ENCODE measurements at places on chromosomes 11 and 22.

DNA sequence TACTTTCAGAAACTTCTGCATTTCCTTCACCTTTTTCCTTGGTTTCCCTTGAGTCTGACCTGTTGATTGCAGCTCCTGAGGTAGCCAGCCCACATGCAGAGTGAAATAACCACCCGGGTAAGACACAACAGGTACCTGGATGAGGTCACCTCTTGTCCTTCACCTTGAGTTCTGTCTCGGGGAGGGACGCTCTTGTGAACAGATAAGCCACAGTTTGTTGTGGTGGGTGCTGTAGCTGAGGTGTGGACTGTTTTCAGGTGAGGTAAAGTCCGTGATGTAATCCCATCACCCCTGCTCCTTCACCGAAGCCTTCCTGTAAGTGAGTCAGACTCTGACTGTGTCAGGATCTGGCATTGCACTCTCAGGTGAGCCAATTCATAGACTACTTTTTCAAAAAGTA, 183.1 kb downstream of the NAV2 start:
- H3K4me1 ChIP-seq = no peaks in the 10 kb centered on the region
- H3K4me3 ChIP-seq = no peak overlapping the region
- no peak overlapping the region for H3K27ac ChIP-seq
- no peak for DNase-seq
- H3K27me3 ChIP-seq = peaks cover 5% of the 10 kb centered on the region
- no peaks in the 10 kb centered on the region for H3K36me3 ChIP-seq

- no peak overlapping the region for H3K4me3 ChIP-seq
- no peak for DNase-seq
- H3K27me3 ChIP-seq = peaks cover 7% of the 10 kb centered on the region
- H3K4me1 ChIP-seq = no peaks in the 10 kb centered on the region
- no peaks in the 10 kb centered on the region for H3K36me3 ChIP-seq
These were observed 45.5 kb upstream of the ME3 start for GRCh38 chr11:86717817-86718501.

- DNase-seq = no peak
- H3K27ac ChIP-seq = no peak overlapping the region
- H3K36me3 ChIP-seq = no peaks in the 10 kb centered on the region
- H3K4me1 ChIP-seq = no peaks in the 10 kb centered on the region
- no peak overlapping the region for H3K4me3 ChIP-seq
These were observed 581.7 kb upstream of the ARHGAP42 start for GRCh38 chr11:100105255-100105981.

- no peaks in the 10 kb centered on the region for H3K36me3 ChIP-seq
- H3K27me3 ChIP-seq = peaks cover 25% of the 10 kb centered on the region
- H3K4me1 ChIP-seq = no peaks in the 10 kb centered on the region
- H3K27ac ChIP-seq = no peak overlapping the region
These were observed 6.9 kb upstream of the PRAME start for GRCh38 chr22:22565981-22566380.

GRCh38 chr11:122816761-122817520, 21.4 kb upstream of the CRTAM start:
- H3K27me3 ChIP-seq = peaks cover 2% of the 10 kb centered on the region
- H3K27ac ChIP-seq = no peak overlapping the region
- no peak for DNase-seq
- peaks cover 3% of the 10 kb centered on the region for H3K36me3 ChIP-seq
- no peak overlapping the region for H3K4me3 ChIP-seq
